Osteoblast (primary cell): ENCODE measurements at places on chromosomes 7 and 10.
A peak's percentile ranks its signal among the peaks of the same experiment; 100 is the strongest.

- DNase-seq, result no peak
Observed at GRCh38 chr10:97119058-97119745, 66.6 kb downstream of the SLIT1 start.

DNA sequence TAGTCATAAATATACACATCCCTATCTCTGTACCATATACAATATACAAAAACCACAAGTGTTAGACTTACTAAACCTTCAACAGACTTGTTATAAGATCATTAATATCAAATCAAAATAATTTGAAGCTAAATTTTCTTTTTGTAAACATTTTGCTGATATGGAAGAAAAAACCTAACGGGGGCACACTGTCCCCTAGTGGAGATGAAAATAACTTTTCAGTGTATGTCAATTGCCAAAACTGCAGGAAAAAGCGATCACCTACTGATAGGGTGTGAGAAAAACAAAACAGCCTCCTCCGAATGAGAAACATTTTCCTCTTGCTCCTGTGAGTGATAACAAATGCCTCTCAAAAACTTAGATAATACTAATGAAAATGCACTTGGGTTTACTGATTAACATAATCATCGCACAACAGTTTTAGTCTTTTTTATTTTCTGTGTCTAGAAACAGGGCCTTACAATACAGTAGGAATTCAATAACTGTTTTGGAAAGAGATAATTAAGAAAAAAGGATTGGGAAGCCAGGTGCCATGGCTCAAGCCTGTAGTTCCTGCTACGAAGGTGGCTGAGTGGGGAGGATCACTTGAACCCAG, 322.7 kb downstream of the CRPPA start:
- peak; percentile 25 for DNase-seq

DNA sequence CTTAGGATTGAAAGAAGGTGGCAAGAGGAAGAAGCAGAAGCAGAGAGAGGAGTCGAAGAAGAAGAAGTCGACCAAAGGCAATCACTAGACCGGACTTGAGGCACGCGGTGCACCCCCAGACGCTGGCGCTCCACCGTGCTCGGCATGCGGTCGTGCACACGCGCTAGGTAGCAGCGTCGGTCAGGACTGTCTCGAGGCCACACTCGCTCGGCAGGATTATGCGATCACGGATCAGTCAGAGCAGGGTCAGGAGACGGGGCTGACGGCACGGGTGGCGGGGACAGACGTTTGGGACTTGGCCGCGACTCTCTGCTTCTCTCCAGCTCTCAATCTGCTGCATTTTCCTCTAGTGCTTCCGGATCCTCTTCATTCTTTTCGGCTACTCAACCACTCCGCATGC, 79.2 kb downstream of the DNAJB6 start:
- DNase-seq, result peak; percentile 52

DNA sequence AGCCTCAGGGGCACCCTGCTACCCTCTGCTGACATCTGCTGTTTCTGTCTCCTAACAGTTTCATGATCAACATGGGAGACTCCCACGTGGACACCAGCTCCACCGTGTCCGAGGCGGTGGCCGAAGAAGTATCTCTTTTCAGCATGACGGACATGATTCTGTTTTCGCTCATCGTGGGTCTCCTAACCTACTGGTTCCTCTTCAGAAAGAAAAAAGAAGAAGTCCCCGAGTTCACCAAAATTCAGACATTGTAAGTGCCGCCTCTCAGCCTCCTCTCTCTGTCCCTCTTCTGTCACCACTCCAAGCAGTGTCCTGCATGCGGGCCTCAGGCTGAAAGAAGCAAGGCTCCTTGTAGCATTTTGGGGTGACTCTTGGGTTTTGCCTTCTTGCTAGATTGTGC, 39.0 kb downstream of the POR start:
- no peak for DNase-seq

DNA sequence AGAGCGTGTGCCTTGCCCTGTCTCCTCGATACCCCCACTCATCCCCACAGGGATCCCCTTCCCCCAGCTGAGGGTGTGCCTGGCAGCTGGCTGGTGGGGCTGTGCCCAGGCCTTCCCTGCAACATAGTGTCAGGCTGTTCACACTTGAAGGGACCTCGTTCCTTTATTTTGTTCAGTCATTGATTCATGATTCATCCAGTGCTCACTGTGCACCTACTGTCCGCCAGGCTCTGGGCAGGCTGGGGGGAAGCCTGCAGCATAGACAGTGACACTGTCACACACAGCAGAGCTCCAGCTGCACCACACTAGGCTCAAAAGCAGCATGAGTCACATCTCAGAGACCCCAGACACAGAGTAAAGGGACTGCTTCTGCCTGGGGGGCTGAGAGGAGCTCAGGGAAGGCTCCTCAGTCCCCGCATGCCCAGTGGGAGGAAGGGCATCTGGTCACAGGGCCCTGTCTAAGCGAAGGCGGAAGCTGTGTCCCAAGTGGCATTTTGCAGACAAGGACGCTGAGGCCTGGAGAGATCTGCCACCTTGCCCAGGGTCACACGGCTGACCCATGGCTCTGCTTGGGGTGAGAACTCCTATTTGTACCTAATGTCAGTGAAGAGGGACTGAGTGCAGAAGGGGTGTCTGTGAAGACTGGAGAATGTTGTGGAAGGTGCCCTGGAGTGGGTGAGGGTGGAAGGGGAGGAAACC, 27.9 kb downstream of the CDH23 start:
- DNase-seq, result peak; percentile 14

DNA sequence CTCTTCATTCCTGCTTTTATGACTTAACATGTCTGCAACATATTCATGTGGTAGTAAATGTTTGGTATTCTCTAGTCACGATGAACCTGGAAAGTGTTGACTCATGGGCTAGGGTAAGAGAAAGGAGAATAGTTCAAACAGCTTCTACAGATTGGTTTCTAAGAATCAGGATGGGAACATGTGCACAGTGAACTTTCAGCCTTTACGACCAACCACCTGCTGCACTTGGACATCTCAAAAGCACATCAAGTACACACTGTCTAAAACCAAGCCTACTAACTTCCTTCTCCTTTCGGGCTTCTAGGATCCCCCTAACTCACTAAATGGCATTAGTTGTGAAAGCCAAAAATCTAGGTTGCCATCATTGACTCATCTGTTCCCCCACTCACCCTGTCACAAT, 85.5 kb downstream of the CUL2 start:
- DNase-seq, result no peak

DNA sequence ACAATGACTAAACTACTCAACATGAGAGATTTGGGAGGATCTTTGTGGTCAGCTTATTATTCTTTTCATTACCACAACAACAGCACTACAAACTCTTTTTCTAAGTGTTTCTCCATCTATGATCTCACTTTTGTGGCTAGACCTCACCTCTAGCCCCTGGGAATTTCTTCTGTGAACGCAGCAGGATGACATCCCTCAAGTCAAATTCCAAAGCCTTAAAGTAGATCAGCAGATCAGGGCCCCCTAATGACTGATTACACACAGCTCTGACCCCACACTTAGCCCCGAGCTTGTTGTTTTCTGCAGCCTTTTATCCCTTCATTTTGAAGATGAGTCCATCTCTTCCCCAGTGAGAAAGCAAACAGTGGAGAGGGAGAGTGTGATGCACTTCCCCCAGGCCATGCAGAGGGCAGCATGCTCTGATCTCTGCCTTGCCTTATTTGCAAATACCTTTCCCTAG, 27.3 kb downstream of the TFAM start:
- peak; percentile 74 for DNase-seq

- no peak for DNase-seq
Observed at GRCh38 chr10:114166043-114166442, 8.0 kb downstream of the CCDC186 start.

- no peak for DNase-seq
Observed at GRCh38 chr7:7707806-7708205, 10.6 kb downstream of the RPA3 start.

GRCh38 chr10:32211046-32211363, 136.0 kb downstream of the EPC1 start:
- DNase-seq, result no peak

GRCh38 chr7:127047521-127047920, 205.2 kb downstream of the GRM8 start:
- no peak for DNase-seq

GRCh38 chr10:61399406-61399805, 53.8 kb downstream of the TMEM26 start:
- DNase-seq, result peak; percentile 14

DNA sequence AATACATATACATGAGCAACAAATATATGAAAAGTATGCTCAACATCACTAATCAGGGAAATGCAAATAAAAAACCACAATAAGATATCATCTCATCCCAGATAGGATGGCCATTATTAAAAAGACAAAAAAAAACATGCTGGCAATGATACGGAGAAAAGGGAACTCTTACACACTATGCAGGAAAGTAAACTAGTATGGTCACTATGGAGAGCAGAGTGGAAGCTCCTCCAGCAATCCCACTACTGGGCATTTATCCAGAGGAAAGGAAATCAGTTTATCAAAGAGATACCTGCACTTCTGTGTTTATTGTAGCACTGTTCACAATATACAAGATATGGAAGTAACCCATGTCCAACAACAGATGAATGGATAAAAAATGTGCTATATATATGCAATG, 217.5 kb downstream of the SDK1 start:
- DNase-seq, result no peak

DNA sequence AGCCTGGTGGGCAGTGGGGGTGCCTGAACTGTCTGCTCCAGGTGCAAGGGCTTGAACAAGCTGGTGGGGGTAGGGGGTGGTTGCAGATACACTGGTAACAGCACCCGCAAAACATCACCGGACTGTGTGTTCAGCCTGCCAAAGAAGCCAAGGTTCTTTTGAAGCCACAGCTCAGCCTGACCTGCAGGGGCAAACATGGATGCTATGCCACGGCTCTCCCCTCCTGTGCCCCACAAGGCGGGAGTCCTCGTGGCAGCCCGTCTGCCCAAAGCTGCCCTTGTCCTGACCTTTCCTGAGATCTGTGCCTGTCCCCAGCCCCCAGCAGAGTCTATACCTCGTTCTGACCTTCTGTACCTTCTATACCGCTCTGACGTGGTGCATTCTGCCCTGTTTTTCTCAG, 285.7 kb downstream of the GLRX3 start:
- DNase-seq, result no peak

GRCh38 chr10:103852856-103853255, 2.5 kb downstream of the SH3PXD2A start:
- DNase-seq, result no peak

GRCh38 chr10:101071267-101071884, 9.6 kb downstream of the KAZALD1 start:
- DNase-seq, result peak; percentile 75

GRCh38 chr10:53569455-53569854, 796.9 kb upstream of the MBL2 start:
- DNase-seq, result no peak

DNA sequence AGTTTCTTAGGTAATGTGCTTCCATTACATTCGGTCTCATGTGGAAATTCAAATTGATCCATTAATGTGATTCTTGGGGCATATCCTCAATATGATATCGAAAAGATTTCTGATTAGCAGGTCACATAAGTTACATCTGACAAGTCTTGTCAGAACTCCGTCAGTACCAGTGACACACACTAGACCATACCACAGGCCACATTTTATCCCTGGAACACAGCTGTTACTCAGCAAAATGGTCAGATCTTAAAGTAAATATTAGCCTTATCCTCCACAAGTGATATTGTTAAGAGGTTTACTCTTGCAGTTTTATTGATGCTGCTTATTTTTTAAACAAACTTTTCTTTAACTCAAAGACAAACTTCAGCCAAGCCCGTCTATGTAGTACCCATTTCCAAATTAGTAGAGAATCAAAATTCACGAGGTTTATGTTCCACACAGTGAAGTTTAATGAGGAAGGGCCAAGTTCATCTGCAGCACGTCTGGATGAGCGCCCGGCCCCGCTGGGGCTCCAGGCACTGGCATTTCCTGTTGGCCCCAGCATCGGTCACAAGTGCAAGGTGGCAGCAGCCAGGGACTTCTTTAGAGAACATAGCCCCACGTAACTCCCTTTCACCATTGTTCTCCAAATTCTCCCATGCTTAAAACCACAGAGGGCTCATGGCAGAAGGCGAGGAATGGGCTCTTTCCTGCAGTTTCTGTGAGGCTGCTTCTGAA, 132.2 kb downstream of the VIPR2 start:
- DNase-seq, result peak; percentile 74

DNA sequence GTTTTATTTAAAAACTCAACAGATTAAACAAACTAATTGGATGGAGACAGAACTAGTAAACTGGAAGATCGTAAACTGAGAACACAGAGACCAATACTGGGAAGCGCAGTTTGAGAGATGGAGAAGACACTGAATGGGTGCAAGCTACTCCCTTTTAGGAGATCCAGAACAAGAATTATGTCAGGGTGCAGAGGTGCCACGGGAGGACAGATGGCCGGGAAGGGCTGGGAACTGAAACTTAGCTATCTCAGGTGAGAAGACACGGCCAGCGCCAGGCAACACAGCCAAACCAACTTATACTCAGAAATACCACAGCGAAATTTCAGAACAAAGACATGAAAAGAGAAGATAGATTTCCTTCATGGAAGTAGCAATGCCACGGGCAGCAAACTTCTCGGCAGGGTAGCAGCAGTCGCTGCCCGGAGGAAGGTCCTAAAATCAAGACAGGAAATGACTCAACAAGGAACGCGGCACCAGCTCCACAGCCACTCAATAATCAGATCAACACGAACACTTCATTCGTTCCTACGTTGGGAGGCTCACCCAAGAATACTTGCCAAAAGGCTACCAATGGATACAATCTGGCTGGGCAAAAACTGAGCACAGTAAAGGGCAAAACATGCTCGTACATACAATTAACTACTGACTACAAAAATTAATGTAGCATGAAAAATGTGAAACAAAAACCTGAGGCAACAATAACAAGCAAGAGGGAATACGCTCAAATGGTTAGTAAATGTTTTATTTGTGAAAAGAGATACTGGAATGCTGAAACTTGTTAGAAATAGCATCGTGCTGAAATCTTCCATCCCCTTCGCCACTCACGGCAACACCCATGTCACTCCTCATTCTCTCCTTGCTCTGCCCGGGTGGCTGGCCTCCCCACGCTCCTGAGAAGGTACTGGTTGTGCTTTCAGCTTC, 2.2 kb upstream of the LRRC27 start:
- DNase-seq, result peak; percentile 93

GRCh38 chr7:20172736-20173334, 44.3 kb downstream of the MACC1 start:
- DNase-seq, result no peak
